ENCODE measurements at places on chromosomes 5 and 9.

GRCh38 chr5:169978714-169979113 is 1.6 kb downstream of the INSYN2B start:
- DNase-seq: no peak
- no peak overlapping the region for H3K27ac ChIP-seq
- H3K36me3 ChIP-seq: peaks cover 14% of the 10 kb centered on the region
- H3K4me3 ChIP-seq: no peak overlapping the region
- H3K4me1 ChIP-seq: no peaks in the 10 kb centered on the region

DNA sequence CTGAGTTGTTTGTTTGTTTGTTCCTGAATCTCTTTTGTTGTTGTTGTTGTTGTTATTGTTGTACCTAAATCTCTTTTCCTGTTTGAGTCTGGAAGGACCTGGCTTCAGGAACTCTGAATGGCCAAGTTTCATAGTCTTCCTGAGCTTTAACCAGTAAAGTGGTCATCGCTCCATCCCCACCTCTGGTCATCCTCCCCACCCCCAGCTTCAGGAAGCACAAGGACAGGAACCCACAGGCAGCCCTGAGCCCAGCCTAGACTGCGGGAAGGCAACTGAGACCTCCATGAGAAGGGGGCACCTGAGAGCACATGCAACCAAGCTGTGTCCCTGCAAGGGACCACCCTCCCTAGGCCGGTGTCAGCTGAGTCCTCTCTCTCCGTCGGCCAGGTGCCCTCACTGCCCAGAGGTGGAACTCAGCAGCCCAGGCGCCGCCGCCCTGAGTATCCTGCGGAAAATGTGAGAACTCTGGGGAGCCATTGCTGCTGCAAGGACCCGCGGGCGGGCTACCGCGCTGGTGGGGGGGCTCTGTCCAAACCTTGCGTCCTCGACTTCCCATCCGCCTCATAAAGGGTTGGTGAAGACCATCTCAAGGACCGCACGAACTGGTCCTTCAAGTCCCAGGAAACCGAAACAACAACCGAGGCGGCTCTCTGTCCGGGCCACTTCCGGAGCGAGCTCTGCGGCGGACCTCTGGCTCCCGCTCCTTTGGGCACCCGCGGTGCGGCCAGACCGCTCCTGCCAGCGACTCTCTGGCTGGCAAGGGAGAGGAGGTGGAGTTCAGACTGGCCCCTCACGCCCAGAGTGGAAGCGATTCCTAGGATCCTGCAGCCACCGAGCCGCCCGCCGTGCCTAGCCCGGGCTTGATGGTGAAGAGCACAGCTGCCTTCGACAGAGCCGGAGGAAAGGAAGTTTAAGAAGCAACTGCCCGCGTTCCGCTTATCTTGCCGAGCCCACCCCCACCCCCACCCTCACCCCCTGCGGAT is 4.2 kb downstream of the BARX1 start:
- no peak for DNase-seq
- H3K4me1 ChIP-seq: peaks cover 34% of the 10 kb centered on the region
- H3K36me3 ChIP-seq: peaks cover 2% of the 10 kb centered on the region
- no peak overlapping the region for H3K27ac ChIP-seq
- H3K27me3 ChIP-seq: peaks cover 45% of the 10 kb centered on the region

DNA sequence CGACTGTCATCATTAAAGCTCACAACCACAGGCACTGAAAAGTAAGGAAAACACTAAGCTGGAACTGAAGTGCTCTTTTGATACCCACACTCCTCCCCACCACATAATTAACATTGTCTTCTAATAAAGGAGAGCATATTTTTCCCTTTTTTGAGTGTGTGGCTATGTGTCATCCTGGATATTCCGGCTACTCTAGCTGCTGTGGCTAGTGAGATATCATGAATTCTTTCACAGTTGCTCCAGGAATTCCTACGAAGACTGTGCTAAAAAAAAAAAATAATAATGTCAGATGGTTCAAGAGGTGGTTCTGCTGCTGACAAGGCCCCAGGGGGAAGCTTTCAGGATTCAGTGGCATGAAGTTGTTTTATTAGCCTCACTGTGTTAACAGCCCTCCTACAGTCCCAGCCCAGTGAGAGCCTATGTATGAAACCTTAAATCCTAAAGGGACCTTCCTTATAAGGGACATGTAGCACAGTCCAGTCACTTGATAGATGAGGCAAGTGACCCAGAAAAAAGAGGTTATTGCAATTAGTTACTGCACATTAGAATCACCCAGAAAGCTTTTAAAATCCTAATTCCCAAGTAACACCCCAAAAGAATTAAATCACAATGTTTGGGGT is 46.6 kb downstream of the TMEM252 start:
- H3K27me3 ChIP-seq: peaks cover 13% of the 10 kb centered on the region
- no peak for DNase-seq
- H3K36me3 ChIP-seq: no peaks in the 10 kb centered on the region
- peaks cover 2% of the 10 kb centered on the region for H3K4me1 ChIP-seq

DNA sequence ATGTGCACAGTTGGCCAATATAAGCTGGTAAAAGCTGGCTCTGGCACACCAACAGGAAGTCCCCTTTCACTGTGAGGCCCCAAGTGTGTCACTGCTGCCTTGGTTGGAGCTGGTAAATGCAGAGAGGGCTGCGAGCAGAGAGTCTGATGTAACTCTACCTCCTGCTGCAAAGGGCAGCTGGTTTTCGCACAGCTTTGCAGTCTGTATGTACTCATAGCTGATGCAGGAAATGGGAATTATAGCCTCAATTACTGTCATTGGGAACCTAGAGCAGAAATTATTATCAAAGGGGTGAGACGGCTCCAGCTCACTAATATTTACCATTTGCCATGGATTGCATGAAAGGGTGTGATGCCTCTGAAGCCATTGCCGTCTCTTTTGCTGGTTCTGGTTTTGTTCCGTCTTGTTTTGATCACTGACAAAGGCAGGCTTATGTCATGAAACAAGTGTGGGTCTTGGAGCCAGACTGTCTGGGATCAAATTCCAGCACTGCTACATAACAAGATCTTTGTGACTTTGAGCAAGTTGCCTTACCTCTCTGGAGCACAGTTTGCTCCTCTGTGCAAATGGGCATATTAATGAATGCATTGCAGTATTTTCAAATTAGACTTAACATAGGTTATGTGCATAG is 124.3 kb upstream of the SLC25A48 start:
- no peaks in the 10 kb centered on the region for H3K4me1 ChIP-seq
- H3K27me3 ChIP-seq: peaks cover 9% of the 10 kb centered on the region
- DNase-seq: no peak
- no peak overlapping the region for H3K4me3 ChIP-seq
- no peak overlapping the region for H3K27ac ChIP-seq

GRCh38 chr5:3007577-3007976 is 256.1 kb upstream of the IRX2 start:
- no peak overlapping the region for H3K4me3 ChIP-seq
- H3K36me3 ChIP-seq: no peaks in the 10 kb centered on the region
- H3K27me3 ChIP-seq: no peaks in the 10 kb centered on the region
- no peak overlapping the region for H3K27ac ChIP-seq
- no peak for DNase-seq
